ENCODE measurements at places on chromosomes 11 and 22.

DNA sequence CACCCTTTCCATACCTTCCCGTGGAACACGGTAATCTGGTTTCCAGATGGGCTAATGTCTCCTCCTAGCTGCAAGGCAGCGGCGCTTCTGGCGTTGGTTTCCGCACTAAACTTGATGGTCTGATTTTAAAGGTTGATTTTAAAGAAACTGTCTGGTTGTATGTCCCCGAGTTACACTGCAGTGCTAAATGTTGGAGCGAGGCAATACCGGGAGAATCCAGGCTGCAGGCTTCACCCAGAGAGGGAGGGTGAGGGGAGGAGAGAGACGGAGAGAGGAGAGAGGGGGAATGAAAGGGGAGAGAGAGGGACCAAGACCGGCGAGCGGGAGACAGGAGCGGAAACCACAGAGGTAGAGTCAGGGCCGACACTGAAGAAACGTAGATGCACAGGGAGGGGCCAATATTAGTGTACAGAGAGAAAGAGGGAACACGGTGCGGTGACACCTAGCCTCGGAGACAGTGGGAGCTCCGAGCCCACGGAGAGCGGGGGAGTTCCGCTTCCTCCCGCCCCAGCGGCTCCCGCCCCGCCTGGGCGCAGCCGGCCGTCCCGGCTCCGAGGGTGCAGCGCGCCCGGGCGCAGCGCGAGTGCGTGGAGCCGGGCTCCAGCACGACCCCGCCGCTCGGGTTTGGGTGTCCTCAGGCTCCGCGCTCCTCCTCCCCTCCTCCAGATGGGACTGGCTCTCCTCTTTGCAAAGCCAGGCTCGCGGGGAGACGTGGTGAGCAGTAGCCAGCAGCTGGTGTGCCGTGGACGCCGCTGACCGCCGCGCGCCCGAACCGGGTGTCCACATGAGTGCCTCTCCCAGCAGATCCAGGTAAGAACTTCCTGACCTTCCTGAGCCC is 71.9 kb upstream of the GRAMD1B start:
- peak; percentile 82 for DNase-seq

GRCh38 chr11:72522186-72522585 is 87.9 kb upstream of the CLPB start:
- no peak for DNase-seq

GRCh38 chr11:100766764-100767163 is 79.7 kb downstream of the ARHGAP42 start:
- DNase-seq = no peak

- no peak for DNase-seq
Observed at GRCh38 chr11:118283756-118284350, 19.8 kb upstream of the MPZL2 start.

GRCh38 chr11:43646767-43647166 is 33.8 kb upstream of the HSD17B12 start:
- DNase-seq = no peak

DNA sequence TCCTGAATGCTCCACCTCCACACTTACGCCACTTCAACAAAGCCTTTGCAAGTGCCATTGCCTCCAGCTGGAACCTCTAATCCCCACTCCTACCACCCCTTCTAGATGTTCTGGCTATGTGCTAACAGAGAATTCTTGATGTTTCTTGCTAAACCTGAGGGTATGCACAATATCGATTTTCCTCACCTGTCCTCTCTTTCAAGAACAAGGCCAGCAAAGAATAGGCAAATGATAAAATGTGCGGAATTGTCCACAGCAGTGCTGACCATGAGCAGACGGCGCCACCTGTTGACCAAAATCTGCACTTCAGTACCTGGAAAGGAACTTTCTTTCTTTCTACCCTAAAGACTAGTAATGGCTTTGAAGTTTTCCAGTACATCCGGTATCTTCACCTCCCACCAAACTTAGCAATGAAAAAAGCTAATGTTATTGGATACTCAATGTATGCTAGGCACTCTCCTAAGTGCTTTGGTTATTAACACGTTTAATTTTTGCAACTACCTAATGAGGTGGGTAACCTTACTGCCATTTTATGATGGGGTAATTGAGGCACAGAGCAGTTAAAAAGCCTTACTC is 3.4 kb downstream of the TIMM10 start:
- peak; percentile 52 for DNase-seq

GRCh38 chr11:120543521-120544215 is 32.1 kb downstream of the GRIK4 start:
- DNase-seq = no peak

DNA sequence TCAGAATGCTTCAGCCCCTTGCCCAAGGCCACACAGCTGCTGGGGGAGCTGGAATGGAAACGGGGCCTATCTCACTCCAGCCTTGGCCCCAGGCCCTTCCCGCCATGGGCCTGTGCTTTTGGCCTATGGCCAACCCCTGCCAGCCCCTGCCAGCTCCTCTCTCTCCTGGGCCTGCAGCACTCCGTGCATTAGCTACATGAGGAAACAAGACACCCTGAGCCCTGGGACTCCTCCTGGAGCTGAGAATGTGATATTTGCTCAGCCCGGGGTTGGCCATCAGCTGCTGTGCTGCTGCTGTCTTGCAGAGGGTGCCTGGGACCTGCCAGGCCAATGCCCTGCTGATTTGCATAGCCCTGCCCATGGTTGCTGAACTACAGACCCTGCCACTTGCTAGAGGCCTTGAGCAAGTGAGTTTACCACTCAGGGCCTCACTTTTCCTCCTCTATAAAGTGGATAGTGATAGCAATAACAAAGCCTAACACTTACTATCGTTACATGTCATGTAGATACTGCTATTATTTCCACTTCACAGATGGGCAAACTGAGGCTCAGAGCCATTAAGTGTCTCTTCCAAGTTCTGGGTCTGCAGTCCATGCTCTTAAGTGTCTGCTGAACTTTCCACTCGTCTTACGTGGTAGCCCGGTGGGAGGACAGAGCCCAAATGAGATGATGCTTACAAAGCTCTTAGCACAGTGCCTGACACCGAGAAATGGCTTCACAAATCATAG is 99.6 kb downstream of the KIAA1671 start:
- DNase-seq = peak; percentile 76

DNA sequence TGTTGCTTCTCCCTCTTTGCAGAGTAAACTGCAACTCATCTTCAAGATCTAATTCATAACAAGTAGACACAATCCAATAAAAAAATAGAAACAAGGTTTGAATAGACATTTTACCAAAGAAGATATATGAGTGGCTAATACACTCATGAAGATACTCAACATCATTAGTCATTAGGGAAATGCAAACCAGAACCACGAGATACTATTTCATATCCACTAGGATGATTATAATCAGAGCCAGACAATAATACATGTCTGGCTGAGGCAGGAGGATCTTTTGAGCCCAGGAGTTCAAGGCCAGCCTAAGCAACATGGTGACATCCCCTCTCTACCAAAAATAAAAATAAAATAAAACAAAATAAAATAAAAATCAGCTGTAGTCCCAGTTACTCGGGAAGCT is 85.0 kb downstream of the ATG16L2 start:
- DNase-seq = no peak

DNA sequence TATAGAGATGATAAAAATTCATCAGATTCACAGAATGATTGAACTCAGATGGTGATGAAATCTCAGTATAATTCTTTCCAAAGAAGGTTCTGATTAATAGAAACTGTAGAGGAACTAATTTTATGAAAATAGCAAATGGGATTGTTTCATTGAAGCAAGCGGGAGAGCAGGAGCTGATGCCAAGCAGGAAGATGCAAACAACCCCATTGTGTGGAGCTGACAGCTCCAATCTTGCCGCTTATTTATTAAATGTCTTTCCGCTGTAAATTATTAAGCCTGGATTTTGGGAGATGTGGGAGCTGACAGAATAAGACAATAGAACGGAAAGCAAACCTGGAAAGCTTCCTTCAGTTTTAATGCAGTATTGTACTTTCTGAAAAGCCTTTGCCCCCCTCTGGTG is 6.0 kb upstream of the TMEM218 start:
- no peak for DNase-seq

DNA sequence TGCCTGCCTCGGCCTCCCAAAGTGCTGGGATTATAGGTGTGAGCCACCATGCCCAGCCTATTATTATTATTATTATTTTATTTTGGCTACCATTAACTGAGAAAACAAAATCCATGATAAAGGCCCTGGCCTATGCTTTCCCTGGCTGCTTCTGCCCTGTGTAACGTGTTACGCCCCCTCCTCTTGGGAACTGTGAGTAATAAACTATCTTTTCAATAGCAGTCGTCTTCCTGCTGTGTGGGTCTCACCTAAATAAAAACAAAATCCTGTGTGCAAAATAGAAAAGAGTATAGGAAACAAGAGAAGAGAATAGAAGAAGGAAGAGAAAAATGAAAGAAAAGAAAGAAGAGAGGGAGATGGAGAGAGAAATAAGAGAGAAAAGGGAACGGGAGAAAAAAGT is 237.0 kb downstream of the MIAT start:
- DNase-seq = no peak

GRCh38 chr11:43998308-43998707 is 49.5 kb upstream of the ACCSL start:
- DNase-seq = no peak

- no peak for DNase-seq
Observed at GRCh38 chr11:78310500-78310909, 107.1 kb downstream of the GAB2 start.

- no peak for DNase-seq
Observed at GRCh38 chr22:22124374-22124773, 120.2 kb upstream of the VPREB1 start.

GRCh38 chr11:34049028-34049427 is 2.5 kb upstream of the CAPRIN1 start:
- DNase-seq = no peak

DNA sequence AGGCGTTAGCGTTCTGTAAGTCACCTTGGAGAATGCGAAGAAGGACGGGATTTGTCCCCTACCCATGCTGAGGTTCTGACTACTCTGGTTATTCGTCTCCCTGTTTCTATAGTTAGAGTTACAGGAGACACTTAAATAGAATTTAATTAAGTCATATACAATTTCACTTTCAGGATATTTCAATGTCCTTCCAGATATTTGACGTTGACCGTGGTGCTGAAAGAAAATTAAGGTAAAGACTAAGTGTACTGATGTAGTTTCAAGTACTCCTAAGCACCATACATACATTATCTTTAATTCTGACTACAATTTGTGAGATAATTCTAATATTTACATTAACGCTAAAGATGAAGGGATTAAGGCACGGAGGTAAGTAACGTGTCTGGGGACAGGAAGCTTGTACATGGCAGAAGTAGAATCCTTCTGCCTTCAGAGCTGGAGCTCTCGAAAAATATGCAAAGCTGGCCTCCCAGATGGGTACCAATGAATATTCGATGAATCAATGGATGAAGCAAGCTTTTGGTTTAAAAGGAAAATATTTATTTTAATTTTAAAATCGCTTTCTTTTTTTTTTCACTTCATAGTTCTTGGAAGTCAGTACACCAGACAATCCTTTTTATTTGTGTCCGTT is 539 bp upstream of the SLC36A4 start:
- no peak for DNase-seq

- no peak for DNase-seq
Observed at GRCh38 chr11:111696556-111696955, 69.6 kb downstream of the PPP2R1B start.

GRCh38 chr11:55106391-55106790 is 155.6 kb upstream of the TRIM48 start:
- DNase-seq = no peak

DNA sequence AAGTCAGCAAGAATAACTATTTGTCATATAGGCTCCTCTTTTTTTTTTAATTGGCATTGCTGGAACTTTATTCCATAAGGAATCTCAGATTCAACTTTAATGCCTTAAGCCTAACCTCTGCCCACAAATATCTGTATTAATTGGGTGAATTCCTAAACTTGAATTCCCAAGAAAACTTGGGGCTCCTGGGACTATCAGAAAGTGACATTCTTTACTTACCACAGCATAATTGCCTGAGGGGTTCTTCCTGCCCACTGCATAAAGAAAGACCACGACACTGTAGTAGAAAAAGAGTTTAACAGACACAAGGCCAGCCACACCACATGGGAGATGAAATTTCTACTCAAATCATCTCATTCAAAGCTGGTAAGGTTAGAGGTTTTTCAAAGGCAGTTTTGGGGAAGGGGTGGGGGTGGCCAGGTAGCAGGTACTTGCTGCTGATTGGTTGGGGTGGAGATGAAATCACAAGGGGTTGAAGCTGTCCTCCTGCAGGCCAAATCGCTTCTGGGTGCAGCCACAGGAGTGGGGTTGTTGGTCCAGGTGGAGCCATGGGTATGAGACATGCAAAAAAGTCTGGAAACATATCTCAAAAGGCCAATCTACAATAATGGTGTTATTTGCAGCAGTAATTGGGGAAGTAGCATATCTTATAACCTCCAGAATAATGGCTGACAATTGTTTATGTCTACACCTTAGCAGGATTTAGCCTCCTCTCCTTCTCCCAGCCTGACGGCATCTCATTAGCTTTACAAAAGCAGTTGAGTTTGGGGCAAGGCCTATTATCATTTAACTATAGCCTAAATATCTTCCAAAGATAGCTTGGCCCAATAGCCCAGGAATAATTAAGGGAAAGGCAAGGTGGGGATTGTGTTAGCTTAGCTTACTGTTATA is 4.8 kb upstream of the NLRP10 start:
- no peak for DNase-seq

GRCh38 chr11:123241874-123242543 is 47.0 kb upstream of the CLMP start:
- DNase-seq = no peak

DNA sequence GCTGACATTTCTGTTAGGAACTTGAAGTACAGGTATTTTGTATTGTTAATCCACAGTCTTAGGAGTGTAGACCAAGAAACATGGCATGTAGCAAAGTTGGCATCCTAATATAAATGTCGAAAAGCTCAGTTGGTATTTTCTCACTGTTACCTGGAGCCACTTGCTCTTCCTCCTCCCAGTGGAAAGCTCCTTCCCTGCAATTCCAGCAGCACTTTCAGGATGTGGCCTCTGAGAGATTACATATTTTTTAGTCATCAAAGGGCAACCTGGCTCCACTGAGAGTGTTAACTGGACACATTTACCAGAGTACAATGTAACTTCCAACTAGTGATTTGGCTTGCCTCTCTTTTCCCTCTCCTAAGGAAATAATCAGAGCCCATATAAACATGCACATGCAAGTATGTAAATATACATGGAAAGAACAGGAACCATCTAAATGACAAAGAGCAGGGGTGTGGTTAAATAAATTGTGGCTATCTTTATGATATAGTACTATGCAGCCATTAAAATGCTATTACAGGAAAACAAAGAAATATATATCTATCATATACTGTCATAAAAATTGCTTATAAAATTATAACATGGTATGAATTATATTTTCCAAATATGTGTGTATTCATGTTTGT is 14.3 kb upstream of the EED start:
- DNase-seq = no peak

GRCh38 chr11:45362636-45363035 is 76.5 kb upstream of the SYT13 start:
- no peak for DNase-seq

DNA sequence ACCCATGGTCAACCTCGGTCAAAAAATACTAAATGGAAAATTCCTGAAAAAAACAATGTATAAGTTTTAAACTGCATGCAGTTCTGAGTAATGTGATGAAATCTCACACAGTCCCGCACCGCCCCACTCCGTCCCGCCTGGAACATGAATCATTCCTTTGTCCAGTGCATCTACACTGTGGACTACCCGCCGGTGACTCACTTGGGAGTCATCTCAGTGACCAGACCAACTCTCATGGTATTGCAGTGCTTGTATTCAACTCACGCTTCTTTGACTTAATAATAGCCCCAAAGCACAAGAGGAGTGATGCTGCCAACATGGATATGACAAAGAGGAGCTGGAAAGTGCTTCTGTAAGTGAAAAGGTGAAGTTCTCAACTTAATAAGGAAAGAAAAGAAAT is 48.8 kb downstream of the ARHGAP32 start:
- DNase-seq = no peak
